ENCODE measurements at places on chromosomes 7 and 10. TPM values are rescaled to one million over a fixed set of nuclear protein-coding genes. Genes with fewer than 3 reads are reported as not detected.

WEE2 gene
- polyA plus RNA-seq = not detected

SPDYE5 gene
- 0.25 TPM for polyA plus RNA-seq

ZNF786 gene
- 0.29 TPM for polyA plus RNA-seq

NEURL1 gene
- polyA plus RNA-seq = 0.63 TPM

PRKCQ gene
- polyA plus RNA-seq = 2.2 TPM
